ENCODE measurements at places on chromosomes 3 and 15.

DNA sequence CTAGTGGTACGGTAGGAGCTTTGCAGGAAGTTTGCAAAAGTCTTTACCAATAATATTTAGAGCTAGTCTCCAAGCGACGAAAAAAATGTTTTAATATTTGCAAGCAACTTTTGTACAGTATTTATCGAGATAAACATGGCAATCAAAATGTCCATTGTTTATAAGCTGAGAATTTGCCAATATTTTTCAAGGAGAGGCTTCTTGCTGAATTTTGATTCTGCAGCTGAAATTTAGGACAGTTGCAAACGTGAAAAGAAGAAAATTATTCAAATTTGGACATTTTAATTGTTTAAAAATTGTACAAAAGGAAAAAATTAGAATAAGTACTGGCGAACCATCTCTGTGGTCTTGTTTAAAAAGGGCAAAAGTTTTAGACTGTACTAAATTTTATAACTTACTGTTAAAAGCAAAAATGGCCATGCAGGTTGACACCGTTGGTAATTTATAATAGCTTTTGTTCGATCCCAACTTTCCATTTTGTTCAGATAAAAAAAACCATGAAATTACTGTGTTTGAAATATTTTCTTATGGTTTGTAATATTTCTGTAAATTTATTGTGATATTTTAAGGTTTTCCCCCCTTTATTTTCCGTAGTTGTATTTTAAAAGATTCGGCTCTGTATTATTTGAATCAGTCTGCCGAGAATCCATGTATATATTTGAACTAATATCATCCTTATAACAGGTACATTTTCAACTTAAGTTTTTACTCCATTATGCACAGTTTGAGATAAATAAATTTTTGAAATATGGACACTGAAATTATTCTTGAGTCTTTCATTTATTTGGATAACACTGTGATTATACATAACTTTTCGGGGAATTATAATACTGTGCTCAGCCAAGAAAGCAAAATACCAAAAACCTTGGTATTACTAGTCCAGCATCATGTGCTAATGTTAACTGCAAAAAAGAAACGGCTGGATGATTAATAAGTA is 2.2 kb downstream of the SOX2 start:
- DNase-seq: no peak

DNA sequence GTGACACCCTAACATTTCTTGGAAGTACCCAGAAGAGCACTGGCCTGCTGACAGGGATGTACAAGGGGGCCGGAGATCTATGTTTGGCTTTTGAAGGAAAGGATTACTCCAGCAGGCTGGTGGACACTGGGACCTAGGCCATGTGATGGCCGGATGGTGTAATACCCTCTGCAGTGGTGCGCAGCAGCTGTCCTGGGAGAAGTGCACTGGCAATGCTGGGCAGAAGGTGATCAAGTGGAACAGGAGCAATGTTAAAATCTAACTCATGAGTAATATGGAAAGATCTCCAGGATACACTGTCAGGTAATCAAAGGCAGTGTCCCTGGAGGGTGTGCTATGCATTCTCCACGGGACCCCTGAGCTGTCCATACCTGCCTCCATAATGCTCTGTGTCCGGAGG is 71.2 kb upstream of the POMGNT2 start:
- no peak for DNase-seq

GRCh38 chr15:72790302-72790910 is 6.8 kb upstream of the ADPGK start:
- no peak for DNase-seq

- DNase-seq: no peak
Observed at GRCh38 chr15:58529041-58529440, 97.2 kb downstream of the LIPC start.

DNA sequence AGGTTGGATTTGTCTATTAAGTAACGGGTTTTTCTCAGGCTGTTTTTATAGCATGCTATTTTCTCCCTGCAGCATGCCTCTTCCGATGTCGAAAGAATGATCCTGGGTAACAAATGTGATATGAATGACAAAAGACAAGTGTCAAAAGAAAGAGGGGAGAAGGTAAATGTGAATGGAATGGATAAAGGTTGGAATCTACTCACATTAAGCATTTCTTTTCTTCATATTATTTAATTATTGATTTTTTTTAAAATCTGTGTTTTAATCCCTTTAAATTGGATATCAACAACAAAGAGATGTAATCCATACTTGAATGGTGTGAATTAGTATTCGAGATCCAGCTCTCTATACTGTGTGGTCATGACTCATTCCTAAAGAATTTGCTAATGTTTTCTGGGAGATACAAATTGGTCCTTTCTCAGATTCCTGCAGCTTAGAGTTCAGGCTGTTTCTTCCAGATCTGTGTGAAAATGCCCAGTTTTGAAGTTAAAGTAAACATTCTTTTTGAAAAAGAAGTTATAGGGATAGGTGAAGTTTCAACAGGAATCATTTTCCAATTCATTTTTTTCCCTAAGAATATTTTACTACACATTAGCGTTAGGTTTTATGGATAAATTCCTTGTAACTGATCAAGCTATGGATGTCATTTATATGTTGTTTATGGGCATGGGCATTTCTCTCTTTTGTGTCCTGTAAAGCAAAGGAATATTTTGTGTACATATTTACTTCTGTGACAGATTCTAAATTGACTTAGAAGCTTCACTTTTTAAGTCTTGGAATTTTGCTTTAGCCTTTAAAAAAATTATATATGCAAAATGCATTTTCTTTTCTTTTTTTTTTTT is 20.8 kb upstream of the APH1B start:
- no peak for DNase-seq

GRCh38 chr15:36527235-36528162 is 51.9 kb upstream of the CDIN1 start:
- no peak for DNase-seq

GRCh38 chr15:76391847-76392246 is 55.3 kb downstream of the ISL2 start:
- DNase-seq: no peak

DNA sequence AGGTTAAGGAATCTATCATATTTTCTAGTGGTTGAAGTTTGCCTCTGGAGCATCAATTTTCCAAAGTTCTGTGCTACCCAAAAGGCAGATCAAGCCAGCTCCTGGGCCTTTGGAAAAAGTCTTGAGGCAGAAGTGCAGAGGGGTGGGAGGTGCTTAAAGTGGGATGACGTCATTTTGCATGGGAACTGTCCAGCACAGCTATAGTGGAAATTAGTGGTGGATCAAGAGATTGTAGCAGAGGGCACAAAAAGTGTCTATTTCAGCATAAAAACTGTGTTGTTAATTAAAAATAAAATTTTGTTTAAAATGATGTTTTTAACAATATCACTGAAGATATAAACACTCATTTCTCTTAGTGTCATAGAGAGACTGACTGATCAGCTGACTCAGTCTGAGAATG is 221.9 kb downstream of the LRRN1 start:
- DNase-seq: no peak

DNA sequence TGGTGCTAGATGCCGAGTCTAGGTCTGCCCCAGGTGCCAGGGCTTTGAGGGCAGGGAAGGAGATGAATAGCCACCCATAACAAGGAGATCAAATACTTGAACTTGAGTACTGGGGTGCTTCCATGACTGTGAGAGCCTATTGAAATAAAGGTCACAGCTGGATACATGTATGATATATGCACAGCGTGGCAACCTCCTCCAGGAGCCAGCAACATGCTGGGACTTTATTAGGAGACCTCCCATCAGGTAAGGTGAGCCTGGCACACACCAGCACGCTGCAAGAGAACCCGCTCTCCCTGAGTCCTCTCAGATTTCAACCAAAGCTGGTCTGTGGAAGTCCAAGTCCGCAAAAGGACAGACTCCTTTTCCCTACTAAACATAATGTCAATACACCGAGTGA is 10.5 kb upstream of the HES1 start:
- DNase-seq: no peak

- peak; percentile 7 for DNase-seq
Observed at GRCh38 chr15:58566029-58566428, 134.2 kb downstream of the LIPC start.
